ENCODE measurements at places on chromosomes 5 and 9.

DNA sequence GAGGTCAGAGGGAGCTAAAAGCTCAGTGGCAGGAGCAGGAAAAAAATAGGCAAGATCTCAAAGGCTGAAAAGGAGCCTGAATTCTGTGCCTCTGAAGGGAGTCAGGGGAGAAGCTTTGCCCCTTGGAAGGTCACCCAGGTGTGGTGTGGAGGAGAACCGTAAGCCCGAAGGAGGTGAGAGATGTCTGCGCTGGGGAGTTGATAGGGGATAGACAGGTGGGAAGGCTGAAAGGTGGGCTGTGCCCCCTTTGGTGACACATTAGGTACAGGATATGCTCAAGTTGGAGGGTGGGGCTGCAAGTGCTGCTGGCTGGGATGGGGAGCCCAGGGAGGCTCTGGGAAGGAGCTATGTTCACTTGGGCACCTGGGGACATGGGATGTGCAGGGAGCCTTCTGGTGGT is 217.7 kb downstream of the PAX5 start:
- no peak for DNase-seq

GRCh38 chr5:34684281-34684979 is 28.3 kb downstream of the RAI14 start:
- DNase-seq: peak; percentile 60

DNA sequence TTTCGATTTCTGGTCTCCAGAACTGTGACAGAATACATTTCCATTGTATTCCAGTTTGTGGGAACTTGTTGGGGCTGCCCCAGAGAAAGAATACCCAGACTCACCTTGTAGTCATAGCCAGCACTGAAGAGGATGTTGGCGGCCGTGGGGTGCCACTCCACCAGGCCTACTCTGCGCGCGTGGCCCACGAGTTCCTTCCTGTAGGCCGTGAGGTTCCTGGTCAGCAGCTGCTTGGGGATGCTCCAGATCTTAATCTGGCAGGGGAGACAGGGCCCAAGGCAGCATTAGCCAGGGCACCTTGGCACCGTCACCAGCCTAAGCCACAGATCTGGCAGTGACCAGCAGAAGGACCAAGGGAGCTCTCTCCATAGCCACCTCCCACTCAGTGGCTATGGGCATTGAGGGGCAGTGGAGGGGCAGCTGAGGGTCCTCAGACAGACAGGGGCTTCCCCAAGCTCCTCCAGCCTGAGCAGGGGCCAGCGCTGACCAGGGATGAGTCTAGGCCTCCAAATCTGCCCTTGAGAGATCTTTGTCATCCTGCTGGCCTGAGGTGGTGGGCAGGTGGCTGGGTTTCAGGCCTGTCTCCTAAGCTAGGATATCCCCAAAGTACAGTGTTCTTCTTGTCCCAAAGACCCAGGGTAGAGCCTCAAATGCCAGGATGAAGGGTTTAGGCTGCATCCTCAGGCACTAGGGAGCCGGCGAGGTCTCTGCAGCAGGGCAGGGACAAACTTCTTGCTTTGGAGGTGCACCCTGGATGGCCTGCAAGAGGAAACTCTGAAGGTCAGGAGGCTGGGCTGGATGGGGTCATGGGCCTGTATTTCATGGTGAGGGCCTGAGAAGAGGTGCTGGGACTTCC is 15.9 kb upstream of the TRIM14 start:
- no peak for DNase-seq

DNA sequence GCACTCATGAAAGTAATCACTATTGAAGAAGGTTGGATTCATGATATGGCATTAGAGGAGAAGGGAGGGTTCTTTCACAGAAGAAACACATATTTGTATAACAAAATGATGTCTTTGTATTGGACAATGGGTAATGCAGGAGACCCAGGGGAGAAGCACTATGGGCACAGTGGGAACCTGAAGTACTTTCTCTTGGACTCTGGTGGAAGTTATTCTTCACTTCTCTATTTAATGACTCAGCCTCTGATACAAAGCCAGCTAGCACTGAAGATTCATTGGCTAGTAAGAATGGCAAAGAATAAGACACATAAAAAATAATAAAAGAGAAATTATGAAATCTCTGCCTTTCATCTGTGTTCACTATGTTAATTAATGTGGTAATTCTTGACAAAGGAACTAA is 149.9 kb upstream of the PRR16 start:
- DNase-seq: peak; percentile 17

DNA sequence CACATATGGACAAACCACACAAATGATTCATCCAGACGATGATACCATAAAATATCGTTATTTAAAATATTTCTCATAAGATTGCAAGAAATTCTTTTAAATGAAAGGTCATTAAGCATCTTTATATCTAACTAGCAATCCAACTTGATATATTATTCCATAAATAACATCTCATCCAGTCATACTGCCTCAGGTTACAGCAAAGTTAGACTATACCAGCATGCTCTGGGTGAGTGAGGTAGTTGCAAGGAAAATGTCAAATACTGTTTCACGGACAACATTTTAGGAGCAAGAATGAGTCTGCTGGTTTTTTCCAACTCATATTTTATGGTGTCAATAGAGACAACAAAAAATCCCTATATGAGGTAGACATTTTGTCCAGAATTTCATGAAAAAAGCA is 200.9 kb upstream of the TRPM3 start:
- no peak for DNase-seq

DNA sequence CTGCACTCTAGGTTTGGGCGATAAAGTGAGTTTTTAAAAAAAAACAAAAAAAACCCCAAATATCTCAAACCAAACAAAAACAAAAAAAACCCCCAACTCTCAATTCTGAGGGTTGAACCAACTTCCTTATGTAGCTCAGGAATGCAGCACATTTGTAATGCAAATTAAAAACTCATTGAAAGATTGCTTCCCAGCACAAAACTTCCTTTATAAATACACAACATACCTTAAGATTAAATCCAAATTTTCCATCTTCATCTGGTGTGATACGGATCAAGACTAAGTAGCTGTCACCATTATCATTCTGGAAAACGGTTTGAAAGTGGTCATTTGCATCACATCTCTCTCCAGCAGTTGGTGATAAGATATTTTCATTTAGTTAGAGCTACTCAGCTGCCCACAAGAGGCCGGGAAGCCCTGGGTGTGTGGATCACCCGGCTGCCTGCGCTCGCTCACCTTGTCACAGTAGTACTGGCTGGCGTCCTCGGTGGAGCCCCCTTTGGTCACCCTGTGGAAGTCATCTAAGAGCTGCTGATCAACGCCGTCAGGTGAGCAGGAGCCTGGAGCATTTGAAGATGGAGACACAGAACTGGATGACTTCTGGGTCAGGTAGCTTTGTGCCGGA is 88.2 kb downstream of the PTPN3 start:
- no peak for DNase-seq

GRCh38 chr9:38619556-38620447 is 594 bp downstream of the ANKRD18A start:
- DNase-seq: no peak

DNA sequence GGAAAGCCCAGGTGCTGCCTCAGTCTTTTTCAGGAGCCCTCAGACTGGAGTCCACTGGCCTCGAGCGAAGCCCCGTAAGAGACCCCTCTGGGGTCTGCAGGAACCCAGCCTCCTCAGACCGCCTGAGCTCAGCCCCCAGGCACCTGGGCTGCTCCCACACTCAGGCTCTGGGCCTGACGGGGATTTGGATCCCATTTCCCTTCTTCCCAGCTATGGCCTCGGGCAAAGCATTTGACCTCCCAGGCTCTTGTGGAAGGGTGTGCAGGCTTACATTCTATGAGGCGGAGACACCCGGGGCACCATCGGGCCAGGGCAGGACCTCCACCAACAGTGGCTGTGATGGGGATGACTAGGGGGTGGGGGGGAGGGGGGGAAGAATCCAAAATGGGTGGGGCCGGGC is 4.5 kb downstream of the AGPAT2 start:
- DNase-seq: no peak

DNA sequence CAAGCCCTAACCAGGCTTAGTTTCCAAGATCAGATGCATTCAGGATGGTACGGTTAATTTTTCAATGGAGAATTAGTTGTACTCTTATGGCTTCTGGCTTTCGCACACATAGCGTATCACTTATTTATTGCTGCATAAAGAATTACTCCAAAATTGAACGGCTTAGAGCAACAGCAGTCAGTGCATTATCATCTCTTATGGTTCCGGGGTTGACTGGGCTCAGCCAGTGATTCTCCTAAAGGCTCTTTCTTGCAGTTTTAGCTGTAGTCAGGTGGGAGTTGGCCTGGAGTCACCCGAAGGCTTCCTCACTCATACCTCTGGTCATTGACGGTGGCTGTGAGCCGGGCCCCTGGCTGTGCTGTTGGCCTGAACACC is 595 bp upstream of the GRHPR start:
- no peak for DNase-seq

DNA sequence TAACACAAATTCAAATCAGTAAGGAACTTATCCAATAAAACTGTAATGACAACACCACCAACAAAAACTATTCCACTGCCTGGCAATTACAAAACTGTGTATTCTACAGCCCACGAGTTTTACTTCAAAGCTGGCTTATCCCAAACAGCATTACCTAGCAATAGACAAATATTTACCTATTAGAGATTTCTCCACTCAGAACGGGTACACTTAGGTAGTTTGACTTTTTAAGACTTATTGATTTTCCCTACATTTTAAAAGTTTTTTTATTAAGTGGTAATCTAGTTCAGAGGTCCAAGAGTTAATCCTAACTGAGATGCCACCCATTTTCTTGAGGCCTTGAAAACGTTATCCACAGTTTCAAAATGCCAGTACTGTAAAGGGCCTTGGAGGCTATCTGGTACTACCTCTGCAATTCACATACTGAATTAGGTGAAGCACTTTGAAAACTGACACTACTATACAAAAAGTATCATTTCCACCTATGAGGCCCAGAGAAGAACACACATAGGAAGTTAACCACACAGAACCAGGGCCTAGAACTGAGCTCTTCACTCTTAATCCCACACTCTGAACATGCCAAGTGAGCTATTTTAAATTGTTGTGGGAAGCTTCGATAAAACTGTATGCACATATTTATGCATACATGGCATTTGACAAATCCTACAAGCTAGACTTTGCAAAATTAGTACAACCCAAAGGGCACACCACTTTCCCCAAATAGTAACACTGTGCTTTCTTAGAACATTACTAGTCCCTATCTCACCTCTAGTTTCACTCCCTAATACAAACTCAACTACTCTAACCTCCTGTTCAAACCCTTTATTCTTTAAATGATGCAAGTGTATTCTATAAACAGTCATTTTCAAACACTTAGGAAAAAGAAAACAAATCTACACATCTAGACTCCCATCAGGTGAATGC is 2.1 kb downstream of the NADK2 start:
- DNase-seq: no peak

DNA sequence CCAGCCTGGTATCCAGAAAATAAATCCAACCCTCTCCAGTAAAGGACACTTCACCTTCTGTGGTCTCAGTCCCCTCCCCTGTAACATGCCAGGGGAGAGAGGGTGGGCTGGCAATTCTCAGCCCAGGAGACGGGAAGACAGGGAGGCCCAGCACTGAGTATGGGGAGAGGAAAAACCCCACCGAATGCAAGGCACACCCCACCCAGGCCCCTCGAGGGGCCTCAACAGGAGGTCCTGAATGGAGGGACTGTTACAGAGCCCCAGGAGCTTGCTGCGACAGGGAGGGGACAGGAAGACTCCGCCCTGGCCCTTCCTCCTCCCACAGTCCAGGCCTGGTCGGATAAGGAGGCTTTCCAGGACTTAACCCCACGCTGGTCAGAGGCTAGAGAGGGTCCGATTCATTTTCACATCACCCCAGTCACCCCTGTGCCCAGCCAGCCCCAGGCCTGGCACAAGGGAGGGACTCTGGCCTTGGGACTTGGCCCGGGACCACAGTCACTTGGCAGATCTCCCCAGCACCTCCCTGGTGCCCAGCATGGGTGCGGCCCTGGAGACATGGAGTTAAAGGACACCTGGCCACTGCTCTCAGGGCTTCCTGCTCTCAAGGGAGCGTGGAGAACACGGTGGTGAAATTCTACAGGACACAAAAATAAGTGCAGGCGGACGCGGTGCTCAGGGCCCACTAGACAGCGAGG is 44.9 kb upstream of the STXBP1 start:
- DNase-seq: peak; percentile 59

DNA sequence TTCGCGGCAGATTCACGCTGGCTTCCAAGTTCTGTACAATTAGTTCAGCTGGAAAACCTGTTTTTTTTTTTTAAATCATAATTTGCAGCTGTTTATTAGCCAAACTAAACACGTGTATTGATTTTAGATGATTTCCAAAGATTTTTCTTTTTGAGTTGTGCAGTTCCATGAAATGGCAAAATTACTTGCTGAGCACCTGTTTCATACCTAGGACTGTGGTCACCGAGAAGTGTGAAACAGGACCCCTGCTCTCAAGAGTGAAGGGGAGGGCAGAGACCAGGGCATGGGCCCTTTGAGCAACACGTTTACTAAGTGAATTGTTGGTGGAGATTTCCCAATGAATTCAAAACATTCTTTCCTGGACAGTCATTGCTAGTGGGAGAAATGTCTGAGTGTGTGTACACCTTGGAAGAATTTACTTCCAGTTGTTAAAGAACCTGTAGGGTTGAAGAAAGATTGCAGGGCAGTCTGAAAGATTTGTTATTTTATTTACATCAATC is 688 bp downstream of the SNX24 start:
- DNase-seq: peak; percentile 74

- no peak for DNase-seq
Measured at GRCh38 chr5:10009802-10010201, 239.9 kb downstream of the ATPSCKMT start.

DNA sequence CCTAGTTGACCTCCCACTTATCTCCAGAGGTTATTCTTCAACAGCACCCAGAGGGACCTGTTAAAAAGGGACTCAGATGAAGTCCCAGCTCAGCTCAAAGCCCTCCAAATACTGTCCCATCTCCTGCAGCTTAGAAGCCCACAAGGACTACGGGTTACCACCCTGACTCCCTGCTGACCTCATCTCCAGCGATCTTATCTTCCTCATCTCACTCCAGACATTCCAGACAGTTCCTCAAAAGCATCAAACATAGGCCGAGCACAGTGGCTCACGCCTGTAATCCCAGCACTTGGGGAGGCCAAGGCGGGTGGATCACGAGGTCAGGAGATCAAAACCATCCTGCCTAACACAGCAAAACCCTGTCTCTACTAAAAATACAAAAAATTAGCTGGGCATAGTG is 263.8 kb upstream of the TLE4 start:
- no peak for DNase-seq

DNA sequence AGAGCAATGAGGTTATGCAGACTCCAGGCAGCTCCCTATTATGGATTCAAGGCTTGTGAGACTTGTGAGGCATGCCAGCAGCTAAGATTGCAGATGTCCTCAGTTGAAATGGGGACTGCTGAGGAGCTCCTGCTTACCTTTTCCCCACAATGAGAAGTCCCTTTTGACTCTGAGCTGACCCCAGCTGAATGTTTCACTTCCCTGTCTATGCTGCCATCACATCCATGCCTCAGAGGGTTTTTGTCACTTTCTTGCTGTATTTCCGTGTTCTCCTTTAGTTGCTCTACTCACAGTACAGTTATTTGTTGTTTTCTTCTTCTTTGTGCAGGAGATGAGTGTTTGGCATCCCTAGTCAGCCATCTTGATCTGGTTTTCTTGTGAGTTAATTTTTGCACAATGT is 18.8 kb upstream of the OR2S2 start:
- DNase-seq: no peak

- peak; percentile 54 for DNase-seq
Measured at GRCh38 chr5:138370537-138370936, 18.1 kb downstream of the KDM3B start.

- no peak for DNase-seq
Measured at GRCh38 chr9:119213471-119213870, 155.8 kb downstream of the BRINP1 start.

GRCh38 chr5:123486951-123487655 is 24.9 kb upstream of the CSNK1G3 start:
- DNase-seq: peak; percentile 37

Measured in AG10803 (cell line).